Coronary artery (tissue), 2 donors: ENCODE measurements at places on chromosomes 11 and 22.

DNA sequence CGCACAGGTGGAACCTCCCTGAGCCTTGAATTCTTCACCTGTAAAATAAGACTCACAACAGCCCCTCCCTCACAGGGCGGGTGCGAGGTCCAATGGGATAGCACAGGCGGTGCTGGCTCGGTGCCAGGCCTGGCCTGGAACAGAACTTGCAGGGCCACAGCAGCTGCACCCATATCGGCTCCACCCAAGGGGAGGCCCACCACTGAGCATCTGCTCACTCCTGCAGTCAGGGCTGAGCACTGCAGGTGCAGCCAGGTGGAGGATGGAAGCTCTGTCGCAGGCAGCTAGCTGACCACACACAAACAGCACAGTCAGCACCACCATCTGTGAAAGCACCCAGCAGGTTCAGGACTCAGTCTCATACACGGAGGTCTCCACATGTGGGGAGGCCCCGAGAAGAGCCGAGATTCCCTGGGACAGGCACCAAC is 19.6 kb downstream of the VPS37C start:
- DNase-seq, result no peak

DNA sequence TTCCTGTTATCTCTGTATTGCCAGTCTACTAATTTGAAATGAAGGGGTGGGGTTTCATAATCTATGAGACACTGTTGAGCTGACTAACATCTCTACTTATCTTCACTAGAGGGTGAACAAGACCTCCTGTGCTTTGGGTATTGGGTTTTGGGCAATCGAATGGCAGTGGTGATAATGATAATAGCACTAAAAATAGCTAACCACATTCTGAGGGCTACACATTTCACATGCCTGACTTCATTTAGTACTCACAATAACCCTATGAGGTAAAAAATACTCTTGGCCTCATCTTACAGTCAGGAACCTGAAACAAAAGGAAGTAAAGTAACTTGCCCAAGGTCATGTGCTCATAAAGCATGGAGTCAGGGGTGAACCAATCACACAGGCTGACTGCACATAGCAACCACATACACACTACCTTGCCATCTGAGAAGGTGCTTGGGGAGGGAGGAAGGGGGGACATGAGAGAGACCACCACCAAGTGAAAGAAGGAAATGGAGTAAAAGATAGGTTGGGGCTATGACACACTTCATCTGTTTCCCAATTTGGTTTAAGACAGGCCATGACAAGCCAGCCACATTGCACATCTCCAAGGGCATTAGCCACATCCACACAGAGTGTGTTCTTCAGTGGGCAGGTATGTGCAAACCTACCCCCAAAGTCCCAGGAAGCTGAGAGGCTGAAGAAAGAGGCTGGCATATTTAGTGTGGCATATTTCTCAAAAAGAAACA is 387.6 kb upstream of the DDI1 start:
- DNase-seq, result no peak

GRCh38 chr11:100830978-100831732 is 144.1 kb downstream of the ARHGAP42 start:
- DNase-seq, result no peak

GRCh38 chr22:35008213-35008612 is 57.7 kb upstream of the ISX start:
- DNase-seq, result peak; percentile 40

GRCh38 chr22:42841444-42841843 is 15.6 kb downstream of the ARFGAP3 start:
- DNase-seq, result no peak

- no peak for DNase-seq
Measured at GRCh38 chr11:21465203-21465602, 727.7 kb upstream of the ANO5 start.

DNA sequence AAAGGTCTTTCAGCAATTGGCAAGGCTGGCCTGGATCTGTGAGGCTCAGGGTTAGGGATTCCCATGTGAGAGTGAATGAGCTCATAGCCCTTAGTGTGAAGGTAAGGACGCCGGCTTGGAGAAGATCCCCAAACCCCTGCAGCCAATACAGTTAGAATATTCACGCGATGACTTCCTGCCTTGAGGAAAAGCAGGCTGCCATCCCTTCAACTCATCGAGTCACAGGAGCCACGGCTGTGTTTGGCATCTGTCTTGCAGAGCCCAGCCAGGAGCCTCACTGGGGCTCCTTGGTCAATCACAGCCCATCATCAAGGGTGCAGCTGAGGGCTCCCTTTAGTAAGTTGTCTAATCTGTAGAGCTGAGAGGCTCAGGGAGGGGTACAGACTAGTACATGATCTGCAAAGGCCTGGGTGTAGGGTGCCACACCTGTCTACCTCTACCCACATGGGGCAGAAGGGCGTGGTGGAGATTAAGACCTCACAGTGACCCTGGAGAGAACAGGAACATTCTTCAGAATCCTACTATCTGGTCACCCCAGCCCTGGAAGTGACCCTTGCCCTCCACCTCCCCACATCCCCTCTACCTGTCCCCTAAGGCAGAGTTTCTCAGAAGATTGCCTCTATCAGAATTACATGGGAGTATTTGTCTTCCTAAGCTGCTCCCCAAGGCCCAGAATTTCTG is 18.5 kb downstream of the IL10RA start:
- no peak for DNase-seq

DNA sequence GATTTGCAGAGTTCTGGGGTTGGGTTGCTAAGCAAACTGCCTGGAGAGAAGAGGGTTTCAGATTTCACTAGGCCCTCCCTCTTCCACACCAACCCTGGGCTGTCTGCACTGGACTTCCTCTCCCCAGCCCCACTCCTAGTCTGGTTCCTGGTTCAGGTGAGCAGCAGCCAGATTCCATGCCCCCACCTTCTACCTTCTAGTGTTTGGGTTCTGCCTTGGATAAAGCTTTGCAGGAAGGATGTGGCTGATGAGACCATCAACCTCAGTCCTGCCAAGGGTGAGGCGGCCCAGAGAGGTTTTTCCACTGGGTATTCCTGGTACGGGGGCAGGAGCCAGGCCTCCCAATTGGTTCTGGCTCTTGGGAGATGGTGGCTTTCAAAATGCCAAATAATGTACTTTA is 68.3 kb downstream of the BCR start:
- DNase-seq, result no peak

GRCh38 chr11:553988-554340 is 6.6 kb downstream of the LMNTD2 start:
- DNase-seq, result no peak

GRCh38 chr11:119745112-119745511 is 16.1 kb upstream of the NECTIN1 start:
- DNase-seq, result no peak
